ENCODE measurements at places on chromosomes 4 and X.

DNA sequence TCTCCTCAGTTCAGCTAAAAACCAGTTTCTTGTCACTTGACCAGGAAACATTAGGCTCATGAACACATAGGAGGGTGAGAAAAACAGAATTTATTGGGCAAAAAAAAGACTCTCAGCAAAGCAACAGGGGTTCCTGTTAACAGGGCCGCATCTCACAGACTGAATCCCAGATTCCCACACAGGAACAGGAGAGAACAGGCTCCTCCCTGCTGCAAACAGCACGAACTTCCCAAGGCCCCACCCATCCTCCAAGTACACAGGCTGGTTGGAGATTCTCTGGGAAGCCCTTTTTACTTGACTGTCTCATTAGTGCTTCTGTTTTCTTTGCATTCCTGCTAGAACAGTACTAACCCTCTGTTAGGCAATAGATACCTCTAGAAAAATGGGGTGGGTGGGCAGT is 52.4 kb upstream of the IL21 start:
- DNase-seq: peak; percentile 29

DNA sequence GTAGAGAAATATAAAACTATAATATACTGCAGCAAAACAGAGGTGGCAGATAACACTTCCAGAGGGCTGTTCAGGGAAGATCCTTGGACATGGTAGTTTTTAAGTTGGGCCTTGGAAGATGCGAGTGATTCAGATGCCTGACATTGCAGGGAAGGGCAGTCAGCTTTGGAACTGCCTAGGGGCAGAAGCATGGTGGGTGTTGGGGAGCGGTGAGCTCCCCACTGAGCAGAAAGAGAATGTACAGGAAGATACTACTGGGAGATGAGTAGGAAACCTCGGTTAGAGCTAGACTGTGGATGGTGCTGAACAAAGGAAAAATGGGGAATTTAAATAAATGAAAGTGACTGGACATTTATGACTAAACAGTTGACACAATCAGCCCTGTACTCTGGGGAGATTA is 24.9 kb upstream of the SEC24B start:
- DNase-seq: peak; percentile 19

DNA sequence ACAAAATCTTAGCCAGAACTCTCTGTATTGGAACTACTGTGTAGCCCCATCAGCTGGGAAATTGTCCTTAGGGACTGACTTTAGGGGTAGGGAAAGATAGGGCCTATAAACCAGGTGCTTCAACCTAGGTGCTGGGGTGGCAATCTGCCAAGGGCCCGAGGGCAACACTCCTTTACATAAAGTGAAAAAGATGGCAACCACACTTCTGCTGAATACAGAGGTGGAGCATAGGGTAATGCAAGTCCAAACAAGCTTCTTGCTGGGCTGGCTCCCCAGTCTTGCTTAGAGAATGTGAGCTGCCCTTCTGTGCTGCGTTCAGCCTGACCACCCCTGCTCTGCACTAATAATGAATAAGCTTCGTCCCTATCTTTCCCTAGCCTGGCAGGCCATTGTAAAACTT is 9.8 kb downstream of the ZBTB33 start:
- no peak for DNase-seq

DNA sequence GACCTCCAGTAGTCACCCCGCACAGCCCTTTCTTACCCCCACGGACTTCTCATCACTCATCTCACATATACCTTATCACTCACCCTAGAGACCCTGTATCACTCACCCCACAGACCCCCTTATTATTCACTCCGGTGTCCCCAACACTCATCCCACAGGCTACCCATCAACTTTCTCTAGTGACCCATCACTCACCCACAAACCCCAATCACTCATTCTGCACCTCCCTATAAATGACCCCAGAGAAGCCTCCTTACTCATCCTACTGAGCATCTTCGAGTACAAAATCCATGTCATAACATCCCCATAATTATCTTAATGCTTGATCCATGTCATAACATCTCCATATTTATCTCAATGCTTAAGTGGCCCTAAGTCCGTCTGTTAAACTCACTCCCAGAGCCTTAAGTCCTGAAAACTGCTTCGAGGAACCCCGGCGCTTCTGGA is 934 bp downstream of the ZNF41 start:
- DNase-seq: no peak

- DNase-seq: no peak
Measured at GRCh38 chr4:66017671-66018070, 347.4 kb upstream of the EPHA5 start.

GRCh38 chr4:165462009-165462408 is 83.2 kb downstream of the CPE start:
- peak; percentile 43 for DNase-seq

- no peak for DNase-seq
Measured at GRCh38 chr4:16212138-16212782, 14.0 kb downstream of the TAPT1 start.

GRCh38 chr4:155173371-155173770 is 35.1 kb upstream of the NPY2R start:
- no peak for DNase-seq

- DNase-seq: no peak
Measured at GRCh38 chr4:147378780-147379179, 102.1 kb upstream of the EDNRA start.

- DNase-seq: no peak
Measured at GRCh38 chr4:1069394-1069793, 44.0 kb downstream of the RNF212 start.

- no peak for DNase-seq
Measured at GRCh38 chrX:40016749-40017148, 81.0 kb downstream of the BCOR start.

DNA sequence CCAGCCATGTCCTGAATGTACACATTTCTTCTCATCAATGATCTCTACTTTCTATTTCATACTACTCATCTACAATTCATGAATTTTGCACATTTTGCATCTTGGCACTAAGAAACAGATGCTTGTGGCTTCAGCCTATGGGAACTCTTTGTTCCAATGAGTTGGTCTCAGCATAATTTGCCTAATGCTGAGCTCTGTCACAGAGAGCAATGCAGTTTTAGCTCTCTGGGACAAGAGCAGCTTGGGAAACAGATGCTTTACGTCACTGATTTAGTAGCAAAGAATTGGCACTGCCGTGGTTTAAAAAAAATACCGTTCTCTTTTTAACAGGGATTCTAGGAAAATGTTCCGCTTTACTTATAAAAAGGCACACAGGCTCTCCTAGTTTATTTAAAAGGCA is 162.4 kb downstream of the WDFY3 start:
- DNase-seq: peak; percentile 63

- DNase-seq: peak; percentile 77
Measured at GRCh38 chr4:121736735-121737351, 28.1 kb downstream of the SMIM43 start.

GRCh38 chr4:9704551-9705332 is 76.7 kb upstream of the DRD5 start:
- DNase-seq: no peak

DNA sequence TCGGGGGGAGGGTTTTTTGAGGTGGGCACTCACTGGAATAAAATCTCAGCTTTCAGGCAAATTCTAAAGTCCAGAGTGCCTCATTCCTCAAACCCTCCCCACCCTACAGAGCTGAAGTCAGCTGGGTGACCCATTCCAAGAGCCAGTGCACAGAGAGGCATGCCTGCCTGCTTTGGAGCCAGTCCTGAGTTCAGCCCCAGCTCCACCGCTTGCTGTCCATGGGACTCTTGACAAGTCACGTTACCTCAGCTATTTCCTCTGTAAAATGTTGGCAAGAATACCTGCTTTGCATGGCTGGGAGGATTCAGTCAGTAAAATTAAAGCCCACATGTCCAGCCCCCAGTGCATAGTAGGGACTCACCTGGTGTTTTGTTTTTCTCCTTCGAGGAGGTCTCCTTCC is 125.9 kb upstream of the PJA1 start:
- peak; percentile 18 for DNase-seq

GRCh38 chr4:69874507-69874906 is 14.6 kb upstream of the SULT1E1 start:
- DNase-seq: no peak

Measured in GM23248 (cell line).